Brain pericyte (primary cell): ENCODE measurements at places on chromosomes 3 and 15.

DNA sequence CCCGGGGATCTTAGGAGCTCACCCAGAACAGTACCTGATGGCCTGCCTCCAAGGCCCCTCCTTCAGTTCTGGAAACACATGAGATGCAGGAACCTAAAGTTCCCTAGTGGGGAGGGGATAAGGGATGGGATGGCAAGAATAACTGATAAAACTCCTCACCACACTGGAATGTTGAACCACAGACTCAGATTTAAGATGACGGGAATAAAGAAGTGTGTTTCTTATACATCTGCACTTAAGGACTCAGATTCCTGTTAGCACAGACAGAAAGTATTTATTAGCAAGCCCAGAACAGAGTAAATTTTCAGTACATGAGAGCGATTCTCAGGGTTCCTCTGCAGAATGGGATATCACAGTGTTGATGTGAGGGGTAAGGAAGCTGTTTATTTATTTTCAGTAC lies 245.2 kb downstream of the TLE3 start:
- DNase-seq, result no peak

GRCh38 chr15:99095626-99096025 lies 9.3 kb upstream of the SYNM start:
- no peak for DNase-seq

DNA sequence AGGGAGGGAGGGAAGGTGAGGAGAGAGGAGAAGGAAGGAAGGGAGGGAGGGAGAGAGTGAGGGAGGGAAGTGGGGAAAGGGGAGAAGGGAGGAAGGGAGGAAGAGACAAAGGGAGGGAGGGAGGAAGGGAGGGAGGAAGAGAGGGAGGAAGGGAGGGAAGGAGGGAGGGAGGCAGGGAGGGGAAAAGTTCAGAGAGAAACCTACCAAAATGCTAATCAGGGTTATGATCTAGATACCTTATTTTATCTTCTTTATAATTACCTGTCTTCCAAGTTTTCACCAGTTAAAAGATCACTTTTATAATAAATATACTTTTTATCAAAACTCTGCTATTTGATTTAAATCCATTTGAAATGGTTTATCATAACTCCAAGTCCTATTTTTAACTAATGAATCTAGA lies 44.4 kb downstream of the FAM174B start:
- no peak for DNase-seq

GRCh38 chr3:171948674-171949073 lies 90.7 kb upstream of the FNDC3B start:
- no peak for DNase-seq

DNA sequence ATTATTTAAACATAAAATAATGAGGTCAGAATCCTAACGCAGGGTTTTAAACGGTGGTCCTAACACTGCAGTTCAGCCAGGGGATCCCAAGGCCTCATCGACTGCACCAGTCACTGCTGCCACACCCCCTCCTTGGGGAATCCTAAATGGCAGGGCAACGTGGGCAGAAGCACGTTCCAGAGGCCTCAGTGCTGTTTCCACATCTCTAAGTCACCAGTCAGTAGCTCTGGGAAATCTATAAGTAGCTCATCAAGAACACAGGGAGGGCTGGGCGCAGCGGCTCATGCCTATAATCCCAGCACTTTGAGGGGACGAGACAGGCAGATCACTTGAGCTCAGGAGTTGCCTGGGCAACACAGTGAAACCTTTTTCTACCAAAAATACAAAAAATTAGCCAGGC lies 47.5 kb downstream of the PRTG start:
- no peak for DNase-seq

DNA sequence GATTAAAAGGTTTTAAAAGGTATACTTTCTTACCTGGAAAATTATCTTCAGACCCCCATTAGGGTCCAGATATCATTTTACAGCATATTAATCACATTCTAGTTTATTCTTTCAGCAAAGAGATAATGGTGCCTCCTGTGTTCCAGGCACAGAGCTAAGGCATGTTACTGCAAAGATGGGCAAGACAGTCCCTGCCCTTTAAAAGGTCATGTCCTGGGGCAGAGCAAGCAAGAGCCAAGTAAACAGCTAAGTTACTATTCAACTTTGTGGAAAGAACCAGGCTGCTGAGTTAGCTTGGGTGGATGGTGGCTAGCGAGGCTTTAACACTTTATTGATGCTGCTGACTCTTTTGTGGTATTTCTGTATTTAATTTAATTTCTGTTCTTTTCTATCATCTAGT lies 75.0 kb downstream of the LRRC28 start:
- no peak for DNase-seq

GRCh38 chr3:12891985-12892839 lies 50.8 kb upstream of the RPL32 start:
- no peak for DNase-seq

DNA sequence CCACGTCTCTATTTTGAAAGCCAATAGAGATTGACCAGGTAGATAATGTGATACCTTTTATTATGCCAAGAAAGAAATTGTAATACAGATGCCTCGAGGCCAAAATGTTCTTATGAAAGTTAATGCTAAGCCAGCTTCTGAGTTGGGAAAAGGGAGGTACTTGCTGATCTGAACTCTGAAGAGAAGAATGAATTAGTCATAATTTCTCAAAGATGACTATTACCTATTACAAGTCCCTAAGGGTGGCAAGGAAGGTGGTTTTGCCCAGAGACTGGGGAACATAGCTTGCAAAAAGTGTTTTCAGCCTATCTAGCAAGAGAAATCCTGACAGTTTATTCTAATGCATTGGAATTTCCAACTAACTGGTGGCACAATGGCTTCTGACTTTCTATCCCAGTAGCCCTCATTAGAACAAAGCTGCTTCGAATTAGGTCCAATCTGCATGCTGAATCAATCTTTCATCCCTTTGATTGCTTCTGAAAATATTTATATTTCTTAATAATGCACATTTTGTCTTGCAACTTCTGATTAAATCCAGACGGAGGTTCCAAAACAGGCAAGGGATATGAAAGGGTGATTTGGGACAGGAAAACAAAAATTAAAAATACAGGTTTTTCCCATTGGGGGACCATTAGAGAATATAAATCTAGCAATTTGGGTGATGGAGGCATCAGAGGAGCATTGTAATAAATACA lies 17.7 kb upstream of the NR2F2 start:
- no peak for DNase-seq

DNA sequence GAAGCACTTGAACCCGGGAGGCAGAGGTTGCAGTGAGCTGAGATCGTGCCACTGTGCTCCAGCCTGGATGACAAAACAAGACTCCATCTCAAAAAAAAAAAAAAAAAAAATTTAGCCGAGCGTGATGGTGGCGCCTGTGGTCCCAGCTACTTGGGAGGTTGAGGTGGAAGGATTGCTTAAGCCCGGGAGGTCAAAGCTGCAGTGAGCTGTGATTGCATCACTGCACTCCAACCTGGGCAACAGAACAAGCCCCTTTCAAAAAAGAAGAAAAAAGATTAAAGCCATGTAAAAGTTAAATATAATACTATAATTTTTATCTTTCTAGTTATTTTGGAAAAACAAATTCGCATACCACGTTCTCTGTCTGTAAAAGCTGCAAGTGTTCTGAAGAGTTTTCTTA lies 61.9 kb upstream of the SKIL start:
- no peak for DNase-seq

DNA sequence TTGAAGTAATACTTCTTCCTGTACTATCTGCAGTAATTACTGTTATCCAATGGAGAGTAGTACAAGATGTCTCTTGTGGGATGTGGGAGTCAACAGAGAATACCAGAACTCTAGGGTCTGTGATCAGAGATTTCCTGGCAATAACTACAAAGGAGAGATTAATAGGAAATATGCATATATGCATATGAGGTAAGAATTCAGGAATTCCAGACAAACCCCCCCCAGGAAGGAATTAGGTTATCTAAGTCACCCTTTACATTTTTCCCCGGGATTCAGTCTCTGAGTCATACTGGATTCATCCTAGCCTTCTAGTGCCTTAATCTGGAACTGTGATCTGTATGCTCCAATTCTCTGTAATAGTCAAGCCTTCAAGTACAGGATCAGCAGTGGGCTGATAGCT lies 49.4 kb downstream of the GTF2E1 start:
- no peak for DNase-seq

DNA sequence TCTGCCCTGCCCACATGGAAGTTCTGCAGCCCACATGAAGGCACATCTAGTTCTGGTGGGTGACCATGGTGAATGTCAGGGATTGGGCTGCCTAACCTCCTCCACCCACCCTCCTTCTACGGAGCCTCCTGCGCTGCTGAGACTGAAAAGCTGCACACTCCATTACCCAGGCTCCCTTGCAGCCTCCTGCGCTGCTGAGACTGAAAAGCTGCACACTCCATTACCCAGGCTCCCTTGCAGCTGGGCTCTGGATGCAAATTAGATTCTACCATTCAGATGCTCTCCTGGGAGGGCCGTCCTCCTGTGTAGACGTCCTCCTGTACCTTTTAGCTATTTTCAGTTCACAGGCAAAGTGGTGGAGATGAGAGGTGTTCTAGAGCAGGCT lies 32.1 kb downstream of the POMGNT2 start:
- no peak for DNase-seq

GRCh38 chr3:189507856-189508255 lies 123.3 kb upstream of the TP63 start:
- DNase-seq, result no peak

DNA sequence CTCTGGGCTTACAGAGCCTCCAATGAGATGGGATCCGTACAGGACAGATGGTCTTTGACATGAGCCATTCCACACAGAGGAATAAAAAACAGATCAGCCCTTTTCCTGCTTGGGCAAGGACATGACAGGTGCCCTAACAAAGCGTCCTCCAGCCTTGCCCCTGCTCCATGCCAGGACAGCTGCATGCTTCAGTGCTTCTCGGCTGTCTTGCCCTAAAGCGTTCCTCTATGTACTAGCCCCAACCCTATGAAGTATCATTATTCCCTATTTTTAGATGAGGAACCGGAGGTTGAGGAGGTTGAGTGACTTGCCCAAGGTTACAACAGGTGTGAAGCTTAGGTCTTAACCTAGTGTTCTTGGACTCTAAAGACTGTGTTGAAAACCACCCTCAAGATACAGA lies 10.5 kb downstream of the POMGNT2 start:
- no peak for DNase-seq

DNA sequence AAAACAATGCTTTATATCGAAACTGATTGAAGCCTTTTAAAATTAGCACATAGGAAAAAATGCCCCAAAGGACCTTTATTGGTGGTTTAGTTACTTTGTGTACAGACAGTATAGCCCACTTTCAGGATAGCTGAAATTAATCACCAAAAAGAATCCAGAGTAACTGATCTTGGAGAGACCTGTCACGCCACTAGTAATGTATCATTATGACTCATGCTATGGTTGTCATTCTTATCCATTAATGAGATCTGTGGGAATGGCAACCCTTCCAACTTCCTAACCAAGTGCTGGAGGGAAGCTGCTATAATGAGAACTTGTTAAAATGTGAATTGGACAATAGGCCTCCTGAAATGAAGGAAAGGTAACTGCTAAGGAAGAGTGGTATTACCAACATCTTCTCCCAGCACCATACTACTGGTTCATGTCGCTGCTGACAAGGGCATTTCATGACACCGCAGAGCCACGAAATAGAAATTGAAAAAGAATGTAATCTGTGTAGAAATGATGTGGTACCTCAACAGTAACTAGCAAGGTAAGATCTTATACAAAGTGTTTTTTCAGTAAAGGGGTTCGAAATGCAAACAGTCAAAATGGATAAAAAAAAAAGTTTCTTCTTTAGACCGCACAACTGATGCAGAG lies 7.1 kb upstream of the EMC4 start:
- no peak for DNase-seq

- no peak for DNase-seq
Measured at GRCh38 chr15:40257656-40258450, 19.0 kb downstream of the PAK6 start.

GRCh38 chr3:158205324-158205723 lies 95.4 kb downstream of the RSRC1 start:
- no peak for DNase-seq

DNA sequence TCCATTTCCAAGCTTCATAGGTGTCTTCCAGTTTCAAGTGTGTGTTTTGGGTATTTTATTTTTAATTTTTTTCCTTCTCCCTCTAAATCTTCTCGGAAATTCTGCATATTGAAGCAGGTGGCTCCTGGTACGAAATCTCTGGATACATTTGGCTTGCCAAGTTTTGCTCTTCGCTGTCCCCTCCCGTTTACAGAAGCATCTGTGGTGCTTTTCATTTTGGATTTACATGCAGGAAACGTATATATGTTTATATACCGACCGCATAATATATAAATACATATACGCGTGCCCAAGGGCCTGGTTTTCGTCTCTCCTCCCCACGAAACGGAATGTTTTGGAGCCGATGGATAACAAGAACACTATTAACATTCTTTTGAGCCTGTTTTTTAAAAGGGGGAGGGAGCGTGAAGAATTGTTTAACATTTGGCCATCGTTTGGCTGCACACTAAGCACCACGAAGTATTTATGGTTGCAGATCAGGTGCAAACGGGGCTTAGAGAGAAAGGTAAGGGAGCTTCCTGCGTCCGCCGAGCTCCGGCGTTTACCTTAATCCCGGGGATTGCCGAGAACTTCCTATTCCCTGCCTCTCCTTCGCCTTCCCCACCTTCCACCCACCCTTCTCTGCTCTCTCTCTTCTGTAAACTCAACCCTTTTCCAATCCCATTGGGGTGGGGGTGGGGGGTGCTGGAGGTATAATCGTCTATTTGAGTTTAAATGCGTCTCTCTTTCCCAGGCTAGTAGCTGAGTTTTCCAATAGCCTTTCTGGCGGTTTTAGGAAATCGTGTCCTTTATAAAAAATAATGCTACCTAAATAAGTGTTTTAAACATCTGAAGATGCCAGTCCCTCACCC lies 1.1 kb upstream of the NLGN1 start:
- no peak for DNase-seq

DNA sequence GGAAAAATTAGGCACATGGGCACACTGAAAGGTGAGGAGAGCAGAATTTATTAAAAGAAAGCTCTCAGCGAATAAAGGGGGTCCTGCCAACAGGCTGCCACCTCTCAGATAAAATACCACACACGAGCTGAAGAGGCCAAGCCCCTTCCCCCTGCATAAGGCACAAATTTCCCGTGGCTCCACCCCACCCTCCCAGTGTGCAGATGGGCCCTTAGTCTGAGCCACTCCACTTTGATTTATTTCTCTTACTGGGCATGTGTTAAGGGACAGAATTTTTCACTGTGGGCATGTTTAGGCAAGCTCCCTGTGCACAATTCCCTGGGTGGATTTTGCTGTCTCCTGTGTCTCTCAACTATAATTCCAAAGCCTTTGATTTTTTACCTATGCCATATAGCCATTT lies 409.8 kb downstream of the TBL1XR1 start:
- no peak for DNase-seq

GRCh38 chr15:50140983-50141382 lies 21.9 kb upstream of the ATP8B4 start:
- no peak for DNase-seq

- DNase-seq, result peak; percentile 92
Measured at GRCh38 chr3:93979850-93980676, at the start of gene ARL13B. Gene ARL13B, plus strand, starts transcription at chr3:93980155. Its CDS starts 269 bp downstream, at chr3:93980424.
